ENCODE measurements at places on chromosomes 2 and 18. TPM values are rescaled to one million over a fixed set of nuclear protein-coding genes. Genes with fewer than 3 reads are reported as not detected.

DNA sequence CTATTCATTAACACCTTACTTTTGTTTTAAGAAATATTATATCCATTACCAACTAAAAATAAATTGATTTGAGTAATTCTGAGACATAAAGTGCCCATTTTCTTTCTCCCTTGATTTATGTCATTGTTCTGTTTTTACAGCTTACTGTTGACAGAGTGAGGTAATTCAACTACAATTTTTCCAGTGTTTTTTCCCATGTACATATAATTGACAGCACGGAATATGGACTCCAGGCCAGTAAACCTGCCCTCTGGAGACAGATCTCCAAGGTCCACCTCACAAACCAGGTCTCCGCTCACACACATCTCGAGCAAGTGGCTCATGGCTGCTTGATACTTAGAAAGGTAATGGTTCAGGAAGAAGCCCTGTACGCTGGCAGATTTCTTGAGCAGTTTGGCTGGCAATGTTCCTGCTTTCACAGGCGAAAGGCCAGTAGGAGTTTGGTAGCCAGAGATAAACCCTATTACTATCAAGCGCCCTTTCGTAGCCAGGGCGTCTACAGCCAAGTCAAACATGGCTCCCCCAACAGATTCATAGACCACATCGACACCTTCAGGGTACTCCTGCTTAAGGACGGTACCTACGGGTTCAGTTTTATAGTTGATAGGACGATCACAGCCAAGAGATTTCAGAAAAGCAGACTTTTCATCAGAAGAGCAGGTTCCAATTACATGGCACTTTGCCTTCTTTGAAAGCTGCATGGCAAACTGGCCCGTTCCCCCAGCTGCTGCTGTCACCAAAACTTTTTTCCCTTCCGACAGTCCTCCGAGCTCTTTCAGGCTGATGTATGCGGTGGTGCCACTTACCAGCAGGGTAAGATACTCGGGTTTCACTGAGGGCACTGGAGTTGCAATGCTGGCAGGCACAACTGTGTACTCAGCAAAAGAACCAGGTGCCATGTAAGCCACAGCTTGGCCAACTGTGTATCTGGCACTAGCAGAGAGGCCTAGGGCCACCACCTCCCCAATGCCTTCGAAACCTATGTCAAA lies 7.4 kb downstream of the PTGR3 start:
- DNase-seq, result no peak

DNA sequence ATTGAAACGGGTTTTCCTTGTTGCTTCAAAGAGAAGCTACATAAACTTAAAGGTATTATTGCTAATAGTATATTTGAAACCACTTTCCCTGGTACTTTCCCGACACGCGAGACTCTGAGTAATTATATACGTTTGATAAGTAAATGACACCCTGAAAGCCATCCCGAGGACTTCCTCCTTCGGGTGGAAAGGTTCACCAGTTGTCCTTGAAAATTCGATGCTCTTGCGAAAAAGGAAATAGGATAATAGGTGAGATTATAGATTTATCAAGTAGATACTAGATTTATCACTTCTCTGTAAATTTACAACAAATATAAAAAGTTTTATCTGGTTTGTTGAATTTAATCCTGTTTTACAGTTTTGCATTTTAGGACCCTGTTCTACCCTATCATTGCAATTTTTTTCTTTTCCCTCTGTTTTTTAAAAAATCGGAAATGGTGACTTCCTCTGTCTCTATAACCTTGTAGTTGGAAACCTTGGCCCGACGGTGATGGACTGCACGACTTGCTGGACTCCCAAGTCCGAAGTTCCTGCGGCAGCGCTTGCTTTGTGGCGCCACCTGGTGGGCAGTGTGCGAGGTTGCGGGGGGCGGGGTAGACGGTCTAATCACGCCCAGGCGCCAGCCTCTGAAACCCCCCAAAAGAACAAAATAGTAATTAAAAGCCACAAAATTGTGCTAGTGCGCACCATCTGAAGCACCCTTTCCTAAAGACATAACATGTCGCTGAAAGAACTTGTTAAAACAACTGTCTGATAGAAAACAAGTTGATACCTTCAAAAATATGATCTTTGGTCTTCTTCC lies 972 bp upstream of the DLX2 start:
- DNase-seq, result peak; percentile 94

The ABCG8 gene
- not detected for total RNA-seq

GRCh38 chr18:25953111-25953510 lies 137.3 kb downstream of the SS18 start:
- DNase-seq, result no peak
